ENCODE measurements at places on chromosomes 2 and 18.
A peak's percentile ranks its signal among the peaks of the same experiment; 100 is the strongest.

DNA sequence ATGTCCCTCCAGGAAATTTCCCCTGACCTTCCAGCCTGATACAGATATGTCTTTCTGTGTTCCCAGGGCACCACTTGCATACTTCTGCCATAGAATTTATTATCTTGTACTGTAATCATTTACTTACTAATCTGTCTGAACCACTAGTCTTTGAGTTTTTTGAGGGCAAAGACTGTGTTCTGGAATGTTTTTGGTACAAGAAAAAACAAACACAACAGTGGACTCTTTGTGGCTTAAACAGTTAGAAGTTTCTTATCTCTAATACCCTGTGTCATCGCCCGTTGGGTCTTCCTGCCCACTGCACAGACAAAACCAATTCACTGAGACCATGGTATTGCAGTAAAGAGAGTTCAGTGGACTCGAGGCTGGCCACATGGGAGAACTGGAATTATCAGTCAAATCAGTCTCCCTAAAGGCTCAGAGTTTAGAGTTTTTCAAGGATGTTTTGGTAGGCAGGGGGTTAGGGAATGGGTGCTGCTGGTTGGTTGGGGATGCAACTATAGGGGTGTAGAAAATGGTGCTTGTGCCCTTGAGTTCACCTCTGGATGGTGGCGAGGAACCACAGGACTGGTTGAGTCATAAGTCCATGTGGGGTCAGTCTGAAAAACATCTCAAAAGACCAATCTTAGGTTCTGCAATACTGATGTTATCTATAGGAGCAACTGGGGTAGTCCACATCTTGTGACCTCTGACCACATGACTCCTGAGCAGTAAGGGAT lies 20.3 kb downstream of the RALB start:
- no peak for DNase-seq

DNA sequence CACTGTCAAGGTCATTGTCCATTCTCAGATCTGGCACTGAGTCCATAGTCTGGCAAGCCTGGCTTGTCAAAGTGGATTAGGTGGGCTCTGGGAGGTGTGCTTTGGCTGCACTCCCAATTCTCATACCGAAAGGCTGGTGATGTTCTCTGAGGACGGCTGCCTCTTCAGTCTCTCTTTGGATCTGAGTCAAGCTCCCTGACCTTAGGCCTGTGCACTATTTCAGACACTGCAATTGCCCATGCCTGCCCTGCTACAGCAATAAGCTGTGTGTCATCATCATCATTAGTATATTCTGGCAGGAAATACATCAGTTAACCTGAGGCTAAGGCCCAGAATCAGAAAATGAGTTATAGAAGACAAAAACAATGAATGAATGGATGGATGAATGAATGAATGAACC lies 1.6 kb upstream of the SLC5A7 start:
- no peak for DNase-seq

DNA sequence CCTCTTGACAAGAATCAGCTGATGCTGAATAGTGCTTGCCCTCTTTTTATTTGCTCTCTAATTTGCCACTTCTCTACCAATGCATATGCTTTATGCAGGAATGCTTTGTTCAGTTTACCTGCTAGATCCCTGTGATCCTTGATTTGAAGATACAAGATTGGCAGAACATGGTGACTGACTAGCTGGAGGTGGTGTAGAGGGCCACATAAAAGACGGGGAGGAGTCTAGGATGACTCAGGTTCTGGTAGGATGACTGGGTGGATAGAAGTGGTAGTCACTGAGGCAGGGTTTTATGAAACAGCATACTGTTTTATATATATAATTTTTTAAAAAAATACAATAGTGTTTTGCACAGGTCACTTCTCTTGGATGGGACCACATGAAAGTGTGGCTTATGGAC lies 6.3 kb upstream of the ADGRF3 start:
- DNase-seq = peak; percentile 22

GRCh38 chr2:54209379-54209778 lies 46.6 kb downstream of the TSPYL6 start:
- no peak for DNase-seq

DNA sequence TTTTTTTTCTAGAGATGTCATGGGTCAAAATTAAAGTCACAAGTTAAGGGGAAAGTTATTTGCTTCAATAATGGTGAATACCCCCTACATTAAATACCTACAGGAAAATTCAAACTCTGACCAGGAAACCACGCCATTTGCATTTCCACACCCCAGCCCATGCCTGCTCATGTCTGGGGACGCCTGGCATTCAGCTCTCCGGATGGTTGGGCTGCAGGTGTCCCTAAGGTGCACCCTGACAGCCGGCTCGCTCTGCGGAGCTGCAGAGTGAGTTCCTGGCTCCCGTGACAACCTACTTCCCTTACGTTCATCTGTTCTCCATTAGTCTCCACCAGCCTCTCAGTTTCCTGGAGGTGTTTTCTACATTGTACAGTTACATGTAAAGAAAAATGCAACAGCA lies 122.7 kb upstream of the RIOK3 start:
- no peak for DNase-seq

GRCh38 chr2:230989731-230990130 lies 6.2 kb upstream of the SPATA3 start:
- no peak for DNase-seq

- DNase-seq = no peak
These were observed 39.3 kb upstream of the EPB41L3 start for GRCh38 chr18:5582849-5583681.

DNA sequence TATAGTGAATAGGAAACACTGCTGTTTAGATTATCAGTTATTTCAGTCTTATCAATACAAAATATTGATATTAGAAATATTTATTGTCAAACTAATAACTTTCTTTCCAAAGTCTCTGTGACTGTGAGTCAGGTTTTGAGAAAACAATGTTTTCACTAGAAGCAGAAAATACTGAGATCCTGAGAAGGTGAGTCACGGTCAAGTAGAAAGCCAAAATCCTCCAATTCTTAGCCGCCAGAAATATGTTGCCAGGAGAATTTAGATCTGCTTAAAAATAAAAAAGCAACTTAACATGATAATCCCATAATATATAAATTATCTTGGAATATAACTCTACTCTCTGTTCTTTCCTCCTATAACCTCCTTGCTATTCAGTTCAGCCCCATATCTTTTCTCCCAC lies 181.9 kb upstream of the NRXN1 start:
- DNase-seq = no peak

DNA sequence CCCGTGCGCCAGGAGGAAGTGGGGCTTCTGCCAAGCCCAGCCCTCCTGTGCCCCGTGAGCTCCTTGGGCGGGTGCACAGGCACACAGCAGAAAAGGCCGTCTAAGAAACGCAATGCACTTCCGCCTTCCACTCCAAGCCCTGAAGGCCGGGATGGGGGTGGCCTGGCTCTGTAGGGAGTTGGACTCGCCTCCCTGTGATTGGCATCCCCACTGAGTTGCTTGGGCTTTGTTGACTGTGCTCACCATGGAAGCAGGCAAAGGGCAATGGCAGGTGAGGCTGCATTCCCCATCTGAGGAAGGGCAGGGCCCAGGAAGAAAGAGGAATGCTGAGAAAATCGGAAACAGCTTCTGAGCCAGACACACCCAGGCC lies 66.8 kb downstream of the CRACDL start:
- DNase-seq = no peak

- DNase-seq = no peak
These were observed 3.2 kb downstream of the GATA6 start for GRCh38 chr18:22172594-22173049.

DNA sequence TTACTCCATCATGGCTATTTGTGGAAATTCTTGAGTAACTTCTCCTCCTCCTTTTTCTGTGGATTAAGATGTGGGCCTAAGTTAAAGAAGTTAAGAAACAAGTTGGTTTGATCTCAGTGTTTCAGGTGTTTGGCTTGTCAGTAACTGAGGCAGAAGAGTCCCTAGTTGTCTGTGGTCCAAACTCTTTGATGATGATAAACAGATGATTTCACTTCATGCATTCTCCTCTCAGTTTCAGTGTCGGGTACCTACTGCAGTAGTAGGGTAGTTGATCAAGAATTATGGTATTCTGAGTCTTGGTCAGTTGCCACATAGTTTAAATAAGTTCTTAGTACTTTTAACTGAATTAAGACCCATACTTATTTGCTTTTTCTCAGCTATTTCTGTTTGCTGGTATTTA lies 85.6 kb downstream of the NCOA1 start:
- DNase-seq = no peak

DNA sequence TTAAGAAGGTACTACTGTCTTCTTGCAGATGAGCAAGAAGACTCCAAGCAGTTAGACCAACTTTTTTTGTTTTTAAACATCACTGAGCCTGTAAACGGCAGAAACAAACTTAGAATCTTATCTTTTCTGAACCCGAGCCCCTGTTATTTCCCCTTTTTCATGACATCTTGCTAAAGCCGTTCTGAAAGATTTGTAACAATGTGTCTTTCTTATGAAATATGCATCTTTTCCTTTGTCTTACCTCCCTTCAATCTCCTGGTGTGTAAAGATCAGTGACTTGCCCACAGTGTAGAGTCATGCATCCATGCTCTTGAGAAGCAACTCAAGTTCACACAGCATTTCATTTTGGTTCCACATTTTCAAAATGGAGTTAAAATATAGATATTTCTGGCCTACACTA lies 288.8 kb upstream of the CELF4 start:
- no peak for DNase-seq

DNA sequence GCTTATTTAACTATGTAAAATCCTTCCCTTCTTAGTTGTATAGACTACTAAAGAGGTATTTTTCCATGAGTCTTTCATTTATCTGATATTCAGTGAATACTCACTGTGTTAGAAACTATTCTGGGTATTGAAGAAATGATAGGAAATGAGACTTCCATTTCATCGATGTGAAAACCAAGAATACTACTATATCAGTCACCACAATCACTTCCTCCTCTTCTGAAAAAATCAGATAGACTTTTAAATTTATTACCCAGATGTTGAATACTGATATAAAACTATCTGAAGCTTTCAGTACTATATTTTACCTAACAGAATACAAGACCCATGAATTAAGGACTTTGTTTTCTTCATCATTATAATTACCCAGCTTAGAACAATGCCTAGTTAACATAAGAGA lies 1801.1 kb upstream of the CELF4 start:
- no peak for DNase-seq

GRCh38 chr2:238684362-238685326 lies 163.2 kb upstream of the TWIST2 start:
- peak; percentile 91 for DNase-seq

GRCh38 chr2:216837740-216838139 lies 22.1 kb downstream of the TNP1 start:
- DNase-seq = no peak

DNA sequence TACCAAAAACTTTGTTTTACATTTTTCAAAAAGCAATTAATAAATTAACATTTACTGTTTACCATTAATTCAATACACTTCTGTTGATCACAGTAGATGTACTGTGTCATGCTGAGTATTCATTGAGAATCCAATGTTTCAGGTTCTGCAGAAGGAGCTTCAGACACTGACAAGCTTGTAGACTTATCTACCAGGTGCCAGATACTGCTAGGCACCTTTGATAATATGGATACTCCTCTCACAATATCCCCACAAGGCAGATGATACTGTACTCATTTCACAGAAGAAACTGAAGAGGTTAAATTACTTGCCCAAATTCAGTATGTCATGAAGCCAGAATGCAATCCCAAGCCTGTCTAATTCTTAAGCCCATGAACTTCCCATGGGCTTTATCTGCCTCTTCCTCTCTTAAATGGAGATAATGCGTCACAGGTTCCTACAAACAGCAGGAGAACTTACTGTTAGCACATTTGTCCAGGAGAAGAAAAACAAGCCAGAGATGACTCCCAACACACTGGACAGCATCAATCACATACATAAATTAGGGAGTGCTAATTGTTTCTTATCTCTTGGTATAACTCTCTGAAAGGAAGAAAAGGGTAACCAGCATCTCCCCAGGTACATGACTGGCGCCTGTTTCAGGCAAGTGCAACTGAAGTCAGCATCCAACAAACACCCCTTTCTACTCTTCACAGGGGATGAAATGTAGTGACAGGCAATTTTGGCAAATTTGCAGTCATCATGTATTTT lies 27.4 kb downstream of the ITSN2 start:
- DNase-seq = no peak

All from AG08396 (cell line).